ENCODE measurements at places on chromosomes 11 and 22.

DNA sequence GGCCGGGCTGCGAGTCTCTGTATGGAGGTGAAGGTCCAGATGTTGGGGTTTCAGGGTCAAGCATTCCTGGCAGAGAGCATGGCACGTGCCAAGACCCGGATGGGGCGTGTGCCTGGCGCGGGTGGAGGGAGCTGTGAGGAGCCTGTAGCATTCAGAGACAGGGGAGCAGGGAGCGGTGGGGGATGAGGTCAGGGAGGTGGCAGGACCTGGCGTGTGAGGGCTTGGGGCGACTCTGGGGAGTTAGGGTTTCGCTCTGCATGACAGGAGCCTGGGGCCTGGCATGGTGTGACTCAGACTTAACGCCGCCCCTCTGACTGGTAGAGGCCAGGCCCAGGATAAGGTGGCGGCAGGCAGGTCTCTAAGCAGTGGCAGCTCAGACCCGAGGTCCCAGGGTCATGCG lies 103.0 kb downstream of the KCNQ1 start:
- DNase-seq: no peak

- DNase-seq: no peak
These were observed 261.1 kb downstream of the SBF2 start for GRCh38 chr11:10032935-10033334.

DNA sequence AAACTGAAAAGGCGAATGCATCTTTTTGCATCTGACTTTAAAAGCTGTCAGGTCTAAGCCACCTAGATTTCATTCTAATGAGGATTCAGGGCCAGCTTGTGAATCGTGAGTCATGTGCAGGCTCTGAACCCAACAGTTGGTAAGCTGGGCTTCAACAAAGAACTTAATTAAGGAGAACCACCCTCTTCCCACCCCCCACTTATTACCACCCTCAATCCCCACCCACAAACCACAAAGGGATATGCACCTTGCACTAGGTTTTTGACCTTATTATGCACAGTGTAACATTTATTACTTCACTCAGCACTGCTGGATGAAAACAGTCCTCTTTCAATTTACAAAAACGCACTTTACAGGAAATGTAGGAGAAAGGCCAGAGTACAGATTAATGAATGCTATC lies 94.1 kb upstream of the LIN7C start:
- DNase-seq: no peak

- no peak for DNase-seq
These were observed 39.8 kb downstream of the OR6Q1 start for GRCh38 chr11:58070585-58070984.

GRCh38 chr11:9176550-9176949 lies 85.2 kb upstream of the SCUBE2 start:
- DNase-seq: no peak

- DNase-seq: no peak
These were observed 57.8 kb downstream of the PISD start for GRCh38 chr22:31604137-31604705.

- DNase-seq: no peak
These were observed 98.6 kb downstream of the KIAA1671 start for GRCh38 chr22:25051073-25051472.
